Stimulated activated CD4-positive, alpha-beta T cell treated with anti-CD3 and anti-CD28 coated beads, Interleukin-1b, Interleukin-23, amount 100 ng/mL, for 1 hour (primary cell): ENCODE measurements at places on chromosomes 7 and 10.

DNA sequence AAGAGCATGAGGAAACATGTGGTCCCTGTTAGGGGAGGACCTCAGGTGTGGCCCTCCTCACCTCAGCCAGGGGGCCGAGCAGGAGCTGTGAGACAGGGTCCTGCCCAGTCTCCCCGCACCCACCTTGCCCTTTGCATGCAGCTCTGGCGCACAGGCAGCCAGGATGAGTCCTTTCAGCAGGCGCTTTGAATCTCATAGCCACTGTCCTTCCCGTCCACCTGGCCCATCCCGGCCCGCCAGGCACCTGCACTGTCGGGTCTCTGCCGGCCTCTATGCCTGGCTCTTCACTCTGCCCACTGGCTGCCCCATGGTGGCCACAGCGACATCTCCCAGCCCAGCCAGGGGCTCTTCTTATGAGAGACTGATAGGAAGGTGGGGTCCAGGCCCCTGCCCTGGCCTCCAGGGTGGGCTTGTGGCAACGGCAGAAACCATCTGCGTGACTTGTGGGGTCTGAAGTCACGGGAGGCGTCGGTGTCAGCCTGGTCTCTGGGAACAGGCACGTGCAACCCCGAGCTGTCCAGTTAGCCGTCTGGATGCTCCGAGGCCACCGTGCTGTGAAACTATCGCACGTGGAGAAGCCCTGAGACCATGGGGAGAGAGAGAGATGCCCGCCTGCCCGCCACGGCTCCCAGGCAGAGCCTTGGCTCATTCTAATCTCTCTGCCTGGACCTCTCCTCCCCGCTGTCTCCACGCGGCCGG, 37.4 kb downstream of the FOXL3 start:
- no peak for DNase-seq

- no peak for DNase-seq
Observed at GRCh38 chr7:78530351-78530750, 731.8 kb downstream of the PHTF2 start.

- DNase-seq, result no peak
Observed at GRCh38 chr7:23956772-23957576, 247.0 kb downstream of the STK31 start.

DNA sequence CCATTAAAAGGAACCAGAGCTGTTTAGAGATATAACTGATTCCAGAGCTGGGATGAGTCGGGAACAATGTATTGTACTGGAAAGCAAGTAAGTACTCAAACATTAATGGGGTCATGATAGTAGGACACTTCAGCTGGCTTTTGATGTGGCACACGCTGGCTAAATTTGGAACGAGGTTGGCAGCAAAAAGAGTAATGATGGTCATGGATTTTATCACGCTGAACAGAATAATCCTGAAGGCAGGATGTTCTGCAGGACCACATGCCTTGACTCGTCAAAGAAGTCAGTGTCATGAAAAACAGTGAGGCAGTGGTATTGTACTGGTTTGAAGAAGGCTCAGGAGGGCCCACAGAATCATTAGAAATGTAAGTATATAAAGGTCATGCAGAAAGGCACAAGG, 220.3 kb downstream of the SNX13 start:
- no peak for DNase-seq

GRCh38 chr10:10520491-10521385, 496.9 kb upstream of the CELF2 start:
- no peak for DNase-seq

DNA sequence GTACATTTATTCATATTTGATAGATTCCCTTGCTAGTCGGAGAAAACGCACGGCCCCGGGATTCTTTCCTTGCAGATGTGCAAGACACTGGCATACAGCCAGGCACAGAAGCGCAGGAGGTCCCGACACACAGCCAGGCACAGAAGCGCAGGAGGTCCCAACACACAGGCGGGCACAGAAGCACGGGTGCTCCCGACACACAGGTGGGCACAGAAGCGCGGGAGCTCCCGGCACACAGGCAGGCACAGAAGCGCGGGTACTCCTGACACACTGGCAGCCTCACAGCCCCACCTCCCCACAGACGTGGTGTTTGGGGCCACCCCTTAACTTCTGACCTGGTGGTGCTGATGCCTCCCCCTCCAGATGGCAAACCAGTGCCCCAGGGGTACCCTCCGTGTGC, 237.3 kb downstream of the ZMYND11 start:
- no peak for DNase-seq

DNA sequence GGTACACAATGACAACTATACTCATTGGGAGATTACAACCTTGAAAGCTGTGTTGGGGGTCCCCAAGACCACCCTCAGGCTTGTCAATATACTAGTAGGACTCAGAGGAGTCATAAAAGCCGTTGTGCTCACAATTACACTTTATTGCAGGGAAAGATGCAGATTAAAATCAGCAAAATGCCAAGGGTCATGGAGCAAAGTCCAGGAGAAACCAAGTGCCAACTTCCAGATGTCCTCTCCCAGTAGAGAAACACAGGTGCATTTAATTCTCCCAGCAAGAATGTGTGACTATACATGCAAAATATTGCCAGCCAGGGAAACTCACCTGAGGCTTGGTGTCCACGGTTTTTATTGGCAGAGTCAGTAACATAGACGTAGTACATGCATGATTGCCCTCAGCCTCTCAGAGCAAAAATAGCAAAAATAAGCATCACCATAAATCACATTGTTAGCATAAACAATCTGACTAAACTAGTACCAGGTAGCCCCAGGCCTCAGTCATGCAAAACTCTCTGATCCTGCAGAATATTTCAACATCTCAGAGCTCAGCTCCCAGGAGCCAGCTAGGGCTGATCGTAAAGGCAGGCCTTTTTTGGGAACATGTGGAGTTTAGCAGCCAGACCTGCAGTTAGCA, 50.7 kb downstream of the VIM start:
- DNase-seq, result no peak

DNA sequence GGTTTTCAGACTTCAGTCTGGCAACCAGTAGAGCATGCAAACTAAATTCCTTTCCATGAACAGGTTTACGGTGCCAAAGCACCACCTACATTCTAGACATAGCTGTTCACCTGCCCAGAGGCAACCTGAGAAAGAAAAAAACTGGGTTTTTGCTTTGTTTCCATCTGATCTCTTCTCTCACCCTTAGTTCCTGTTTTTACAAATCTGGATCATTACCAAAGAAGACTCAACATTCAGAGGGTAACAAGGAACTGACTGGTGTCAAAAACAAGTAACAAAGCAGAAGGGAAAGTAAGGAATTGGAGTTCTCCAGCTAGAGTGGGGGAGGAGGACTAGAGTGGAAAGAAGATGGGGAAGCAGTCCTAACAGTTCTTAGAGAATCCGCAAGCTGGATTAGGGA, 36.4 kb downstream of the CPVL start:
- DNase-seq, result no peak

GRCh38 chr10:784403-785088, 95.1 kb upstream of the DIP2C start:
- no peak for DNase-seq

DNA sequence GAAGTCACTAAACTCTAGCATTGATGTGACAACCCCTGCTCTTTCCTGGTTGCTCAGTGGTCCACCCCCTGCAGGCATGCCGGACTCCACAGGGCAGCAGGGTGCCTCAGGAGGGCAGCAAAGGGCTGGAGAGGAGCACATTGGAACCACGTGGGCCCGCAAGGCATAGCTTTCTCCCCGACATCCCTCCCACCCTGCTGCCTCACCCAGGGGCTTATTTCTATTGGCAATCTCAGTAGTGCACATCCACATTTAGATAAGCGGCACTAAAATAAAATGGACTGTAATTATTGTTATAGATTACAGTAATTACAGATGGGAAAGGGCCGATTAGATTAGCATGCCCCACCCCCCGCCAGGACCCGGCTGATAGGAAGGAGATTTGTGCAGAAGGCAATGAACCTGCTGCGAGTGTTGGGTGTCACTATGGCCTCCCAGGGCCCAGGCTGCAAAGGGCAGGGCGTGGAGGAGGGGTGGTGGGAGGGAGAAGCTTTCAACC, 580.1 kb downstream of the GRID1 start:
- DNase-seq, result no peak

DNA sequence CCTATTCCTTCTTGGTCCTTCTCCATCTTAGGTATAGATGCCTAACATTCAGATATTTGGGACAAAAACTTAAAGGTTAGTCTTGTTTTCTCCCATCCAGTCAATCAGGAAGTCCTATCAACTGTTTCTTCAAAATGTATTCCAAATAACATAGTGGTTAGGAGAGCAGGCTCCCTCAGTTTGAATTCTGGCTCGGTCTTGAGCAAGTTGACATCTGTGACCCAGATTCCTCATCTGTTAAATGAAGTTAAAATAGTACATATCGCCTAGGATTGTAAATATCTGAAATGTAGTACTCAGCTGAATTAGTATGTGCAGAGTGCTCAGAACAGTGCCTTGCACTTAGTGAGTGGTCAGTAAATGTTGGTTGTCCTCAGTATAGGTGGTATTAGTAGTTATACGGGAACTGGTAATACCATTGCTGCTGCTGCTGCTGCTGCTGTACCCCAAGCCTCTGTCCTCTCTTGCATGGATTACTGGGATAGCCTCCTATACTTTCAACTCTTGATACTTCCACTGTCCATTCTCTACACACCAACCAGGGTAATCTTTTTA, 58.6 kb downstream of the RALA start:
- no peak for DNase-seq

DNA sequence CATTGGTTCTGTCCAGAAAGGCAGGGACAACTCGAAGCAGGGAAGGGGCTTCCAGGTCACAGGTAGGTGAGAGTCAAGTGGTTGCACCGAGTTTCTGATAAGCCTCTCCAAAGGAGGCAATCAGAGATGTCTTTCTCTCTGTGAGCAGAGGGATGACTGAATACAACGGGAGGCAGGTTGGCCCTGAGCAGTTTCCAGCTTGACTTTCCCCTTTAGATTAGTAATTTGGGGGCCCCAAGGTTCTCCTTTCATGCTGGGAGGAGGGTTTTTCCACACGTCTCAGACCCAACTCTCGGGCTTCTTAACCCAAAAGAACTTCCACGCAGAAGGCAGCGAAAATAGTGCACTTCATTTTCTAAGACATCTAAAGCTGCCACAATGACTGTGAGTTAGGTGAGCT, 189.6 kb downstream of the MGMT start:
- DNase-seq, result no peak

- DNase-seq, result no peak
Observed at GRCh38 chr10:88707429-88708155, 1.5 kb downstream of the LIPK start.

DNA sequence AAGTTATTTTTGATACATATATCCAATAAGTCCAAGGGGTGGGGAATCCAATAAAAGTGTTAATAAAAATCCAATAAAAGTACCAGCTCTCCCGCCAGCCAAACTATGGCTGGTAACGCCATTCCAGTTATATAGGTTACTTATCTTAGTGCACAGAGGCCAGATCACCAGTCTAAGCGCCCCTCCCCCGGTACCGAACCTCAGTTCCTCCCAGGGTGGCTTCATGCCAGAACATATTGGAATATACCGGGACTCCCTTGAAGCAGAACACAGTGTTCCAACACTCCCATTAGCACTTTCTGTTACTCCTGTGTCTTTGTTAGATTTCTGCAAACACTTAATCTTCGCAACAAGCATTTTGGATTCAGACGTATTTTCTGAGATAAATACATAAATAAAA, 7.5 kb downstream of the FBH1 start:
- DNase-seq, result no peak
